CD4-positive, alpha-beta T cell treated with Interleukin-15 for 1 hour (primary cell): ENCODE measurements at places on chromosomes 5 and 9.

DNA sequence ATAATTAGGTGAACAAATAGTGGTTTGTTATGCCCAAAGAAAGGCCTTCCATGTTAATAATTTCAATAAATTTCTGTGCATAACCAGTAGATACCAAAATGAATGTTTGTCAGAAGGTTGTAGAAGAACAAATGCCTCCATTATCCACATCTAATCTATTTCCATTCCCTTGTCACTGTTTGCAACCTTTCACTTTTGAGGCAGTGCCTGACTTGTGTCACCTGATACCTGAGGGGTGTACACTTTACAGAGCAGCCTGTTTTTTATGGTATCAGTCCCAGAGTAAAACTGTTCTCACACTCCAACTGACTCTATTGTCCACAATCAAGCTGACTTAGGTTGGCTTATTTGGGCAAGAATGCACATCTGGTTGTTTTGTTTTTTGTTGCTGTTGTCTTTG, 40.1 kb downstream of the FREM1 start:
- no peak for DNase-seq

GRCh38 chr9:76206821-76207220, 187.4 kb downstream of the RFK start:
- no peak for DNase-seq

DNA sequence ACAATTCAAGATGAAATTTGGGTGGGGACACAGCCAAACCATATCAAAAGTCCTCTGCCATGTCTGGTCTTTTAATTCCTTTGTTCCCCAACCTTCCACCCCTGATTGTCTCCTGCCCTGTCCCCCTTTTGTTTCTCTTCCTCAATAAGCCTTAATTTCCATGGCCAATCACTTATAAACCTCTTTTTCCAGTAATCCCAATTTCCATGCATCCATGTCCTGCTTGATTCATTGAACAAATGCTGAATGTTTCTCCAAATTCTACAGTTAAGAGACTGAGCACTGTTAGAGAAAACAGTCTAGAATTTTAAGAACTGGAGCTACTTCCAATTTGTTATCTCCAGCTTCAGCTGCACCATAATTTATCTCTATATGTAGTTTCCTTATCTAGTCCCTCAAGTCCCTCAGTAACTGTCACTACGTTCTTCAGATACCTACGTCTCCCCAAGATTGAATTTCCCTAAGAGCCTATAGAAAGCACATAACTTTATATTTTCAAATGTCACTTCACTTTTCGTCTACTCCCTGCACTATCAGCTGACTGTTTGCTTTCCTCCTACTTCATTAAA, 34.2 kb downstream of the TARS1 start:
- no peak for DNase-seq

- no peak for DNase-seq
These were observed 64.6 kb downstream of the FOXB2 start for GRCh38 chr9:77084094-77084493.

GRCh38 chr9:87310827-87311523, 186.7 kb upstream of the DAPK1 start:
- DNase-seq = no peak

GRCh38 chr9:6632516-6633183, 12.9 kb downstream of the GLDC start:
- DNase-seq = peak; percentile 33

GRCh38 chr5:134449167-134449566, 37.5 kb upstream of the CDKN2AIPNL start:
- no peak for DNase-seq

- no peak for DNase-seq
These were observed 126.9 kb downstream of the TTC39B start for GRCh38 chr9:15180124-15180523.

- no peak for DNase-seq
These were observed 18.6 kb upstream of the SUSD1 start for GRCh38 chr9:112193572-112194288.

DNA sequence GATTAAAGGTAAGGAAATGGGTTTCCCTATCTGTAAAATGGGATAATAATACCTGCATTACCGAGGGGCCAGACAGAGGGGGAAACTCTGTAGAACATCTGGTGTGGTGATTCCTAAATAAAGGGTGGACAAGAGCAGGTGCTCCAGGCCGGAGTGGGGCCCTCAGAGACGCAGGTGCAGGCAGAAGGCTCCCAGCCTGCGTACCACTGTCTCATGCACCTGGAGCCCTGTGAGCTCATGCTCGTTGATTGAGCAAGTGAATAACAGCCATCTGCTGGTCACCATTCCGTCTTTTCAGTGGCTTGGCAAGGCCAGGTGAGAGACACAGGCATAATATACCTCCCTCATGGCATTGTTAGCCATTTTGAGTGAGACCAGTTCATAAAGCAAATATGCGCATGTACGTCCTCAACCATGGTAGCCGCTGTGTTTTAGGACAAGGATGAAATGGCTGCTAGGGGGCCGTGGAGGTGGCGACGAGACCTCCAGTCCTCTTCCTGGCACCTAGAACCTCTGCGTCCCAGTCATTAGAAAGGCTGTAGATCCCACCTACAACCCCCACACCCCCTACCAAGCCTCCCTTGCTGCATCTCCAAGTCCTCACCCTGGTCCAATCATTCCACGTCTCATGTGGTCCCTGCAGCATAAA, 198.0 kb upstream of the MVB12B start:
- DNase-seq = no peak

DNA sequence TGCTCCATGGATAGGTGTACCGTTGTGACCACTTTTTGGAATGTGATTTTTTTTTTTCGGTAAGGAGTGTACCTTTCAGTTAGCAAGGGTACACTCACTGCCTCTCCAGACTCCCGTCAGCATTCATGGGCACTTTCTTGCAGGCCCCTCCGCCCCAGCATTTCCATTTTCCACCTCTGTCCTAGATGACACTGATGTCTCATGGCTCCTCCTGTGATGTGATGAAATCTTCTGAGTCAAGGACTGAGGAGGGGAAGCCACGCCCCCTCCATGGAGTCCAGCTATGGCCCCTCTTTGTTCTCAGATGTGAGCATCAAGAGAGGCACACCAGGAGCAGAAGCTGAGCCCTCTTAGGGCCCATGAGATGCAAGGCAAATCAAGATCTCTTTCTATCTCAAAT, 61.8 kb downstream of the CTSL start:
- DNase-seq = no peak

- DNase-seq = no peak
These were observed 89.2 kb upstream of the LMX1B start for GRCh38 chr9:126524353-126525077.

- DNase-seq = no peak
These were observed 288.9 kb upstream of the KIF2A start for GRCh38 chr5:62017092-62017491.

DNA sequence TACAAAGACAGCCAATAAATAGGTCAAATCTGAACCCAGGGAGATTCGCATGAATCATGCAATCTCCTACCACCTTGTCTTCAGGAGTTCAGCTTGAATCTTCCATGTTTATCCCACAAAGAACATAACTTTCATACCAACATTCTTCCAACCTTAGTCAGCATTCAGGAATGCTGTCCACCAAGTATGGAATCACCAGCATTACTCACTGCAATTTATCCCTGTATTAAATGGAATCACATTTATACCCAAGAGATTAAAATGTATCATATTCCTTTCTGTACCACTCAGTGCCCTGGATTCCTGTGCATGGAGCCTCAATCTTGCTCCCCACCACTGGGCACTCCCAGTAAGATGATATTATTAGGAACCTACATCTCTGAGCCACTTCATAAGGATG, 162.6 kb downstream of the GLIS3 start:
- no peak for DNase-seq

DNA sequence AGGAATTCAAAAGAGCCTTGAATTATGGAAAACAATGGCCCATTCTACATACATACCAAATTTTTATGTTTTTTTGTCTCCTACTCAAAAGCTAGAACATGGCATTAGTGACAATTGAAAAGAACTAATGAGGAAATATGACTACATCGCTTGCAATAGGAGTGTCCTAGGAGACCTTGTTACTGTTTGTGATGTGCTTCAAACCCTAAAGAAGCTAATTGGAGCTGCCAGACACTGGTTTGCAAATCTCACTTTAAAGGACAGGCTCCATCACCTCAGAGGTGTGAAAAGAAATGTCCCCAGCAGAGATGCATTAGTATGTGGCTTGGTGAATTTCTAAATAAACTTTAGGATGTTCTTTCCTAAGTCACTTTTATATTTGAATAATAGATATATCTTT, 354.2 kb upstream of the EFNA5 start:
- DNase-seq = no peak

GRCh38 chr9:127104581-127105311, 17.7 kb downstream of the ANGPTL2 start:
- DNase-seq = no peak

GRCh38 chr9:124758691-124759090, 12.4 kb downstream of the NR6A1 start:
- no peak for DNase-seq

DNA sequence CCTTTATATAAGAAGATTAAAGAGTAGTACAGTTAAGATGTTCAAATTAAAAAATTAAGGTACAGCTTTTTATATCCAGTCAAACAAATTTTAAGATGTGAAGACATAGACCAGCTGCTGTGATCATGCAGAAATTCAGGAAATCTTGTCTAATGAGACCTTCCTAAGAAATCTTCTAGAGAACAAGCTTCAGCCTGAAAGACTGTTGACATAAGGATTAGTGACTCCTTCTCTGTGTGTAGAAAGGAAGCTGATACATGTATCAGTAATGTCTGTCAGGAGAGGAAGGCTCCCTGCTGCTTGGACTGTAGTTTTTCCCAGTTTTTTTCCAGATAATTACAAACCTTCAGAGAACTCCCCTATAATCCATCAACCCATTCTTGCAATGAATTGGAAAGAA, 75.8 kb upstream of the PCSK5 start:
- no peak for DNase-seq

DNA sequence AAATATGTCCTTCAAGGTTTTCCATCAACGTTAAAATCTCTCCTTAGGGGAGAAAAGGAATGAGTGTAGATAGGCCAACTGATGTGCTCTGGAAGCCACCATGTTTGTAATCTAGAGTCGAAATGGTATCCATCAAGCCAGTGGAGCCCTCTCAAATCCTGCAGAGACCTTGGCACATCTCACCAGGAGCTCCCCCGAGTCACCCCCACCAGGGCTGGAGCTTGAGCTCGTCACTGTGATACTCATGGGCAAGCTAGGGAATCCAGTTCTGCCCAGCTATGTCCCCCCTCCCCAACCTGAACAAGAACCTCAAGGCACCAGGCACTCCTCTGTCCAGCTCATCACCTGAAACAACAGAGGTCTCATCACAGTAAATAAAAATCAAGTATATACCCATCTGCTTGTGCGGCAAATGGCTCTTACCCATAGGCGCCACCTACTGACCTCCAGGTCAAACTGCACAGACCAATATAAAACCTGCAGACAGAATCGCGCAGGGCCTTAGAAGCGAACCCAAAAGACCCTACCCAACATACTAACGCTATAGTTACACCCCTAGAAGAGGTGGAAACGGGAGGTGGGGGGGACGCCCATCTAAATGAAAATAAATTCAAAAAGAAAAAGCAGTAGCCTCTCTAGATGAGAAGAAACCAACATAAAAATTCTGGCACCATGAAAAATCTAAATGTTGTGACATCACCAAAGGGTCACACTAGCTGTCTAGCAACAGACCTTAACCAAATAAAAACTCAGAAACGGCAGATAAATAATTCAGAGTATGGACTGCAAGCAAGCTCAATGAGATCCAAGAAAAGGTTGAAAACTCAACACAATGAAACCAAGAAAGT, 75.0 kb downstream of the TTC39B start:
- no peak for DNase-seq

- DNase-seq = no peak
These were observed 64.0 kb upstream of the FOXE1 start for GRCh38 chr9:97788763-97789663.
